ENCODE measurements at places on chromosomes 3 and 15.

DNA sequence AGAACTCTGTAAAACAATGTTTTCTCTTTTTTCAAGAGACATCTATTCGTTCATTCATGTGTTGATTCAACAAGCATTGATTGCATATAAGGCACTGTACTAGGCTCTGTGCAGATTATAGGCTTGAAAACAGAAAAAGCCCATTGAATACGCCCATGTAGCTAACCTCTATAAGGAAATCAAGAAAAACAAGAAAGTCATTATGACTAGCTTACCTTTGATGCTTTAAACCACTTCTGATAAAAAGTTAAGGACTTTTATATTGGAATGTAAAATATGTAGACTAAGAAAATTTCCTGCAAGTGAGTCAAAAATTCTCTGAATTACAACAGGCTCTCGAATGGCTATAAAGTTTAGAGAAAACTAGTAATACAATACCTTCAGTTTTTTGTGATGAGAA, 92.5 kb downstream of the BDH1 start:
- DNase-seq: no peak

DNA sequence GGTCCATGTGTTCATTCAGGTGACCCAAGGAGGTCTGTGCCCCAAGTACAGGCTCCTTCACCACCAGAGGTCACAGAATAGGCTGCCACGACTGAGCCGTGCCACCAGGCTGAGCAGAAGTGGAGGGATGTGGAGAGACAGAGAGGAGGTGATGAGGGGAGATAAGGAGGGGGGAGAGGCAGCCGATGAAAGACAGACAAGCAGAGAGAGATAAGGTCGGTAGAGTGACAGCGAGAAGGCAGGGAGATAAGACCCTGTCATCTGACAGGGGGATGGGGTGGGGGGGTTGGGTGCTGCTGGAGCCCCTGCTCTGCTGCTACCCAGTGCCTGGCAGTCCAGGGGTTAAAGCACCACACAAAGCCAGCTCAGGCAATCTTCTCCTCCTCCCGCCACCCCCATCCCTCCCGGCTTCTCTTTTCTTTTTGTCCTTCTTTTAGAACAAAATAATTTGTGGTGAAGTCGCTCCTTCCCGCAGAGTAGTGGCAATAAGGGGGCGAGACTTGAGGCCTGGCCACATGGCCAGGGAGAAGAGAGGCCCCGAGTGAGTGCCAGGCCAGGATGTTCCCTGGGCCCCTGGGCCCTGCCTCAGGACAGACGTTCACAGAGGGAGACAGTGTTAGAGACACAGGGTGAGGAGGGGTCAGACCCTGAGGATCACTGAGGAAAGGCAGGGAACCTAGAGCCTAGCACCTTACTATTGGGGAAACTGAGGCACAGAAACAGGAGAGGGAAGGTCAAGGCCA, 67.9 kb downstream of the CACNA2D2 start:
- no peak for DNase-seq

- DNase-seq: no peak
Measured at GRCh38 chr15:66858423-66859207, 156.6 kb downstream of the SMAD6 start.

GRCh38 chr3:127276396-127276795, 11.4 kb downstream of the PRR20G start:
- no peak for DNase-seq

DNA sequence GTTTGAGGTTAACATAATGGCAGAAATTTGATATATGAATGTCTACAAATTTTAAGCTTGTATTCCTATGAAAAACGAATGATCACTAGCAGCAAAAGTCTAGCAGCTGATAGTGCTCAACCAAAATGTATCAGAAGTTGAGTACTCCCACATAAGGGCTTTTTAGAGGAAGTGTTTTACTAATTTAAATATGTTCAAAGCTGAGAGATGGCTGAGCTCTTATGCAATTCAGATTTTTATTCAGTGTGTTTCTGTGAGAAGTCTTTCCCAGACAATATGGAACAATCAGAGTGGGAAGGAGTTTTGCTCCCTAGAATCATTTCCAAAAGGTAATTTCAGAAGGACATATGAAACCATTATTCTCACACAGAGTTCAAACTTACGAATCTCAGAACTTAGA, 327.0 kb downstream of the ZPLD1 start:
- DNase-seq: no peak

Measured in activated T-cell treated with anti-CD3 and anti-CD28 coated beads for 1 hour (primary cell).